T-helper 22 cell (primary cell): ENCODE measurements at places on chromosomes 12 and 14.
A peak's percentile ranks its signal among the peaks of the same experiment; 100 is the strongest.

GRCh38 chr12:116319898-116320621, 42.6 kb upstream of the MED13L start:
- DNase-seq = no peak

GRCh38 chr14:58637391-58638230, at the start of gene DACT1:
DACT1 (plus strand) TSS chr14:58637962; CDS start chr14:58638203, 241 bp downstream.
- DNase-seq = no peak

DNA sequence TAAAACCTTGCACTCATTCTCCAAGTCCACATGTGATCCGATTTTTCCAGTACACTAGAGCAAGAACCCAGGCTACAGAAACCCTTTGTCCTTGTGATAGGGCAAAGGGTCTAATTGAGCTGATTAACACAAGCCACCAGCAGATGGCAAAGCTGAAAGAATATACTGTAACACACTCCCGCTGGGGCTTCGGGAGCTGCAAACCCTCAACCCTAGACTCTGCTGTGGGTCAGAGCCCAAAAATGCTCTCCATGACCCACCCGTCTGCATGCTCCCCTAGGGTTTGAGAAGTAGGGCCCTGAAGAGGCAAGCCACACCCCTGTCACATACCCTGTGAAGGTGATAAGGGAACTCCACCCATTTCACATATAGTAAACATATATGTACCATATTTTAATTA, 33.6 kb upstream of the PCNX1 start:
- no peak for DNase-seq

DNA sequence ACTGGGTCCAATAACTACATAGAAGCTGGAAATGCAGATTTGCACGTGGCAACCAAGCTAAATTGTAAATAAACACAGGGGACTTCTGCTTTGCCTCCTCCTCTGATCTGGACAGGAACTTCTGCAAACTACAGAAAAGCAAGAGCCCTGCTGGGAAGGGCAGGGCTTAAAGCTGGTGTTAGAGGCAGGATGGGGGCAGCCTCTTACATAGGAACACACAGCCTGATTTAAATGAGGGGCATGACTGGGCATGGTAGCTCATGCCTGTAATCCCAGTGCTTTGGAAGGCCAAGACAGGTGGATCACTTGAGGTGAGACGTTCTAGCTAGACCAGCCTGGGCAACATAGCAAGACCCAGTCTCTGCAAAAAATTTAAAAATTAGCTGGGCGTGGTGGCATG, 46.7 kb downstream of the ERH start:
- DNase-seq = no peak

DNA sequence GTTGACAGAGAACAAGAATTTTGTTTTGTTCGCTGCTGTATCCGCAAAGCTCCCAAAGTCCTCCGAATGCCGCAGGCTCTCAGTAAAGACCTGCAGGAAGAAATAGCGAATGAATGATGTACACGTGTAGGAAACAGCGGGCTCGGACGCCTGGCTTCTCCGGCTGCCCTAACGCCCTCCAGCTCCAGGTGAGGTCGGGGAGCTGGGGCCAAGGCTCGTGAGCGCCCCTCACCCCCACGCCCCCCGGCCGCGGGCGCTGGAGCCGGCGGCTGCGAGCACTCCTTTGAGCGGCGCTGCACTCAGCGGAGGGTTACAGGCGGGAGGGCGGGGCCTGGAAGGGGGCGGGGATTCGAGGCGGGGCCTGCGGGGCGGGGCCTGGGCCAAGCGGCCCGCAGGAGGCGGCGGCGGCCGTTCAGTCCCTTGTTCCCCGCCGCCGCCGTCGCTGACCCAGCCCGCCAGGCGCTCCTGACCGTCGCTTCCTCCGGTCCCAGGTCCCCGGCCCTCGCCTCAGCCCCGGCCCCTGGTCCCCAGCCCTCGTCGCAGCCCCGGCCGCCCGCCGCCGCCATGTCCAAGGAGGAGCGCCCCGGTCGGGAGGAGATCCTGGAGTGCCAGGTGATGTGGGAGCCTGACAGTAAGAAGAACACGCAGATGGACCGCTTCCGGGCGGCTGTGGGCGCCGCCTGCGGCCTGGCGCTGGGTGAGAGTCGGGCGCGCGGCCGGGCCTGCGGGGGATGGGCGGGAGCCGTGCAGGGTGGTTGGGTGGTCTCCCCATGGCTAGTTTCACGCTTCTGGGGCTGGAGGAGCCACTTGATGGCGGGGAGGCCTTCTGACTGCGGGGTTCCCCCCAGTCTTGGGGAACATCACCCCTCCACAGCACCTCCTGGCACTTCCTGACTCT, at the start of gene AACS:
TSS of gene AACS (plus strand) at position 415 of the 898 bp plus-strand sequence. CDS start at position 565, 150 bp downstream.
- peak; percentile 61 for DNase-seq

- no peak for DNase-seq
These were observed 28.0 kb downstream of the NCOR2 start for GRCh38 chr12:124539084-124540041.

DNA sequence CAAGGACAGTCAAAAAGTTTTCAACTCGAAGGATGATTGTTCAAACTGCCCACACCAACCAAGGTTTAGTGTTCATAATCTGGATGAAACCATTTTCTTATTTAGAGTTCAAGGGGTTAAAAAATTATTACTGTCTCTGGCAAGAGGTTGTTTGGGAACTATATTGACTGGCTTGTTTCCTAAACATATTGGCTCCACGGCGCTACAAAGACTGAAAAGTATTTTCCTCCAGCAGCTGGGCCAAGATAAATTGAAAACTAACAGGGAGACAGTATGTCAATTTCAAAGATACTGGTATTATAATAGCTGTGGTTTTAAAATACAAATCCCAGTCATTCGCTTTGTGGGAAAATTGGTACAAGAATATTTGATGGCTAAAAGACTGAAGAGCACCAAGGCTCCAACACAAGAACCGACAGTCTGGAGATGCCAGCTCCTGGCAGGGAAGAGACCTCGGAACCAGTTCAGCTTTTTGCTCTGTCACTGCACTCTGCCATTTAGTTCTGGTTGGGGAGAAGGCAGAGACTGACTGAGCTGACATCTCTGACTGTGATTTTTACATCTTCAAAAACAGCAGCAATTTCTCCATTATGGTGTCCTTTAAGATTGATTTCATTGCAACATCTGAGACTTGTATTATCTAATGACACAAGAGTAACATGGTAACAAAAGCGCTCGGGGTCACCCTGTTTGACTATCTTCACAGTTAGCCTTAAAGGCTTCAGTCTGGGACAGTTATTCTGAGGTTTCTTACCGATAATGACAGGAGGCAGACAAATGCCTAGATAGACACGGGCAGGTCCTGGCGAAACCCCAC, 62.0 kb downstream of the ST8SIA1 start:
- DNase-seq = no peak

DNA sequence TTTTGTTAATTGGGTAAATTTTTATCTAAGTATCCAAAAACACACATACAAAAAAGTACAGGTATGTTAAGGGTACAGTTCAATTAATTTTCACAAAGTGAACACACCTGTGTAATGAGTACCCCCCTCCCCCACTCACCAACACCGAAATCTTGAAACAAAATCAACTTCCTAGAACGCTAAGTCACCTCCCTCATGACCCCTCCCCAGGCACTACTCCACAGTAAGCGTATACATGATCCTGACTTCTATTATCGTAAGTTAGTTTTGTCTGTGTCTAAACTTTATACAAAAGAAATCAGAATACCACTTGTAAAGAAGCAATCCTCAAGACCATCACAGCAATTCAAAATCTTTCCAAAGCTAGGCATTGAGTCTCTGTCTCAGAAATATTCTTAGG, 100.5 kb downstream of the MED13L start:
- no peak for DNase-seq

- DNase-seq = no peak
These were observed 12.8 kb downstream of the ZFYVE1 start for GRCh38 chr14:73014105-73014504.

DNA sequence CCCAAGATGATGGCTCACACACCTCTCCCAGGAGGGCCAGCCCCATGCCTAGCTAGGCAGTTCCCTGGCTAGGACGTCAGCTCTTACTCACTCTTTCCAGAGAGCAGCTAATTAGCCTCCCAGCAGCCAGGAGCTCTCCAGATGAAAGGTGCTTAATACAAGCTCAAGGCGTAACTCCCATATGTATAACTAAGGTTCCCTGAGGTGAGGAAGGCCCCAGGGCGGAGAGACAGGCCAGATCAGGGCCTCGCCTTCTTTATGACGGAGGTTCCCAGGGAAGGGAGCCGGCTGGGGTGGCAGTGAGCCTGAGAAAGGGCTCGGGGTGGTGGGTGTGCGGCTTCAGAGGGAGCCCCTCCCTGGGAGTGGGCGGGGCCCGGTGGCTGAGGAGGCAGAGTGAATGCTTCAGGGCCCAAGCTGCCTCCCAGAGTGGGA, 26.4 kb upstream of the ZFP36L1 start:
- DNase-seq = no peak

GRCh38 chr12:944211-944610, 5.3 kb downstream of the RAD52 start:
- no peak for DNase-seq

DNA sequence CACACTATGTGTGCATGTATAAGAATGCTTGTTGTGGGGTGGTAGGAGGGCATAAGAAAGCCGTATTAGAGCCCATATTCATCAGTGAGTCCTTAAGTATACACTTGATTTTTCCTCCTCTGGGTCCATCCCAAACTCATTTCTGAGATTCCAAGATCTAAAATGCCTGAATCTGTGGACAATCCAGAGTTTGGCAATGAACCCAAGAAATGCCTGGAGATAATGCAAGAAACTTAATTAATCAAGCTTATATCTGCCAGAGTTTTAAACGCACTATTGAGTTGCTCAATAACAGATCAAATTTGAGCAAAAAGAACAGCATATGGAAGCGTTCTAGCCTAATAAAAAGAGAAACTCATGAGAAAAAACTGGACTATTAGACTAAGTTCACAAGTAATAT, 143.4 kb upstream of the NAV3 start:
- no peak for DNase-seq

DNA sequence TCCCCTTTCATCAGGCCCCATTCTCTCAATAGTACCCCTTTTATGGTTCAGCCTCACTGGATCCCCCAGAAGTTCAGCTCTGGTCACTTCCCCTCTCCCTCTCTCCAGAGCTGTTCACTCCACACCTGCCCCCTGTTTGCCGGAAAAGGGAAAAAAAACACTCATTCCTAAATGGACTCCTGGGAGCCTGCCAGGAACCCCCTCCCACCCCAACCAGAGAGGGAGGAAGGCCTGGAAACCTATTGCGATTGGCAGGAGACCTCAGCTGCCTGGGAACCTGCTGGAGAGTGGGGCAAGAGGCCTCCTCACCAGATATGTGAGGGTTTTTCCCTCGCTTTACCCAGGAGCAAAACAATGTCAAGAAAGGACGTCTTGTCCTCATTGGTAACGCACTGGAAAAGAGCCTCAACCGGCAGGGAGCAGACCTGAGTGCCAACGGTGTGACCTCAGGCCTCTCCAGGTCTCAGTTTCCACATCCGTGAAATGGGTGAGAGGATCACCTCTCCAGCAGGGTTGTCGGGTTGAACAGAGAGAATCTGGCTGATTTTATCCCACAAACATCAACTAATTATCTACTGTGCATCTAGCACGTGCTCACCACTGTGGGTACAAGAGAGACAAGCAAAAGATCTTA, 4.6 kb downstream of the DTX1 start:
- DNase-seq = no peak

DNA sequence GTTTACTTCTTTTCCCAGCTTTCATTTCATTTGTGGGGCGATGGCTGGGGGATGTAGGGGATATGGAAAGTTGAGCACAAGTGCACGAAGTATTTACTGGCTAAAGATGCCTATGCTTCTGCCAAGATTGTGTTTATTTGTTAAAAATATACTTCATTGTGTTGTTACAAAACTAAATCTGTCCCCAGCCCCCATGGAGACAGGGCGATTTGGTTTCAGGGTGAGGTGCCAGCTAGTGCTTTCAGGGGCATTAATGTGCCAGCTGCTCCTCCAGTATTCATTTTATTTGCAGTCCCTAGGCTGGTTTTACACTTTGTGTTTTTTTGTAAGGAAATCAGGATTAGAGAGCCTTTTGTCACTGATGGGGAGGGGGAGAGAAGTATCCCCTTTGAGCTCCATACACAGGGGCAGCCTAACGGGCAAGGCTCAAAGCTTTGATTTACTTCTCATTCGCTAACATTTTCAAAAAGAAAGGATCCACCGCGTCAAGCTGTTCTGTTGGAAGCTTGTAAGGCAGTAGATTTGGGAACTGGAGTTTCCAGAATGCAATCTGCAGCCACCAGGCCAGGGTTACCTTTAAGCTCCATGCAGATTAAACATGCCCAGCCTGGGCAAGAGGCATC, 198.7 kb upstream of the PLEKHG7 start:
- no peak for DNase-seq

GRCh38 chr12:116630762-116631161, 71.6 kb downstream of the MAP1LC3B2 start:
- DNase-seq = no peak

DNA sequence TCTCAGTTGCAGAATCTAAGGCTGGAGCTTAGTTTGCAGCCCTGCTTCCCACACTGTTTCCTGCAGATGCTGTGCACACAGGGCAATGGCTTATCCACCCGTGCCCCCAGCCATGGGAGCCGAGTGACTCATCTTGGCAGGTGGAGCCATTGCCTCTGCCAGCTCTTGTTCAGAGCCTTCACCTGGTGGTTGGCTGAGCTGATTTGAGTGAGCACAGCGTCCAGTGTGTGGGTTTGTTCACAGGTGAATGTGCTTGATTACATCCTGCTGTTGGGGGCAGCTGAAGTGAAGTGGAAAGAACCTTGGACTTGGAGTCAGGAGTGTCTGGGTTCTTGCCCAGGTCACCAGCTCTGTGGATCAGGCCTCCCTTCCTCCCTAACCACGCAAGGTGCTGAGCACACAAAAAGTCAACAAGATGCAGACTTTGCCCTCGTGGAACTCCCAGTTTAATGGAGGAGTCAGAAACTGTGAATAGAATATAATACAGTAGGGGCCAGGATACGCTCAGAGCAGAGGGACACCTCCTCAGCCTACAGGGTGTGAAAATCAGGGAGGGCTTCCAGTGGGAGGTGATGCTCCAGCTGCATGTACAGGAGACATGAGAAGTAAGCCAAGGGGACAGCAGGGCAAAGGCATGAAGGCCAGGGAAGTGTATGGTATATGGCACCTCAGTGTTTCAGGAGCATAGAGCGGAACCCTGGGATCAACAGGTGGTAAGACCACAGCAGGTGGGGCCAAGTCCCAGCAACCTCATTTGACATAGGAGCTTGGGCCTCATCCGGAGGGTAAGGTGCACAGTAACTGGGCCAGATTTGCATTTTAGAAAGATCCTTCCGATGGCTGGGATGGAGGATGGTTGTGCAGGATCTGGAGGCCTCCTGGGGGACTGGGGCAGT, 22.8 kb downstream of the JDP2 start:
- DNase-seq = no peak

GRCh38 chr12:124568431-124569374, 1.3 kb upstream of the NCOR2 start:
- DNase-seq = no peak

- no peak for DNase-seq
These were observed 168.2 kb downstream of the SUDS3 start for GRCh38 chr12:118544569-118544968.

GRCh38 chr12:123914726-123915333, 57.8 kb downstream of the CCDC92 start:
- DNase-seq = no peak

DNA sequence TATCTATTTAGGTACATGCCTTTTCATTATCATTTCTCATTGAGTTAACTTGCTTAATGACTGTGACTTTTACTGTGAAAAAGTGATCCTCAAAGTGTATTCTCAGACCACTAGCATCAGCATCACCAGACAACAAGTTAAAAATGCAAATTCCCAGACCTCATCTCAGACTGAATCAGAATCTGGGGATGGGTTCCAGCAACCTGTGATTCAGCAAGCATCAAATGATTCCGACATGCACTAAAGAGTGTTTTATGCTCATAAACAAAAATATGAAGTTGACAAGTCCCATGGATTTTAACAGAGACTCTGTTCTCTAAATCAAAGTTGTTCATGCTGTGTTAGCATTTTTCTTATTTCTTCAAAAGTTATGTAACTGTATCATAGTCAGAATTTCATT, 130.6 kb downstream of the BCAT1 start:
- no peak for DNase-seq
